ENCODE measurements at places on chromosomes 7 and 10. TPM values are rescaled to one million over a fixed set of nuclear protein-coding genes. Genes with fewer than 3 reads are reported as not detected.

TFPI2 gene
- total RNA-seq = 246 TPM

FAM13C gene
- not detected for total RNA-seq

OR2A1 gene
- not detected for total RNA-seq

PNLIPRP3 gene
- total RNA-seq = not detected

ALOX5 gene
- total RNA-seq = 0.20 TPM

UPP1 gene
- 85.1 TPM for total RNA-seq

CRCP gene
- total RNA-seq = 25.6 TPM

NME8 gene
- total RNA-seq = not detected

ASZ1 gene
- not detected for total RNA-seq

MRLN gene
- not detected for total RNA-seq

PCGF6 gene
- total RNA-seq = 8.0 TPM

KLF6 gene
- total RNA-seq = 71.9 TPM

PDE6C gene
- not detected for total RNA-seq

CADPS2 gene
- total RNA-seq = not detected

MBL2 gene
- total RNA-seq = not detected

NPY gene
- not detected for total RNA-seq

IFIT3 gene
- total RNA-seq = 5.0 TPM

PDSS1 gene
- 14.6 TPM for total RNA-seq

RARRES2 gene
- not detected for total RNA-seq

SLC26A4 gene
- total RNA-seq = not detected

COL1A2 gene
- not detected for total RNA-seq

LLCFC1 gene
- total RNA-seq = not detected

IDI1 gene
- 31.2 TPM for total RNA-seq

TBATA gene
- total RNA-seq = not detected

IGFBP3 gene
- total RNA-seq = 181 TPM

FFAR4 gene
- 0.22 TPM for total RNA-seq

SKIDA1 gene
- 1.1 TPM for total RNA-seq

TAS2R5 gene
- total RNA-seq = 0.65 TPM

NPSR1 gene
- not detected for total RNA-seq

CPXM2 gene
- total RNA-seq = not detected

GARIN1A gene
- total RNA-seq = 1.2 TPM

EEPD1 gene
- 49.8 TPM for total RNA-seq

ASAH2 gene
- 3.3 TPM for total RNA-seq

SCART1 gene
- total RNA-seq = 0.31 TPM

TMEM270 gene
- total RNA-seq = 0.23 TPM

SPDYE16 gene
- not detected for total RNA-seq

TMEM139 gene
- total RNA-seq = 1.3 TPM

EMX2 gene
- total RNA-seq = not detected

TAS2R3 gene
- not detected for total RNA-seq

SPACDR gene
- total RNA-seq = 0.67 TPM

SGCE gene
- 56.0 TPM for total RNA-seq

PODXL gene
- total RNA-seq = 44.6 TPM

AVPI1 gene
- total RNA-seq = 96.2 TPM

SHH gene
- total RNA-seq = 2.2 TPM

KCNMA1 gene
- 71.4 TPM for total RNA-seq

NUTM2D gene
- total RNA-seq = 1.7 TPM

CD36 gene
- total RNA-seq = 0.19 TPM
